ENCODE measurements at places on chromosomes 3 and 15.
A peak's percentile ranks its signal among the peaks of the same experiment; 100 is the strongest.

- no peak for DNase-seq
These were observed 64.9 kb downstream of the CMSS1 start for GRCh38 chr3:99882436-99883137.

- DNase-seq, result no peak
These were observed 236.7 kb downstream of the ADAMTSL3 start for GRCh38 chr15:83890587-83890986.

DNA sequence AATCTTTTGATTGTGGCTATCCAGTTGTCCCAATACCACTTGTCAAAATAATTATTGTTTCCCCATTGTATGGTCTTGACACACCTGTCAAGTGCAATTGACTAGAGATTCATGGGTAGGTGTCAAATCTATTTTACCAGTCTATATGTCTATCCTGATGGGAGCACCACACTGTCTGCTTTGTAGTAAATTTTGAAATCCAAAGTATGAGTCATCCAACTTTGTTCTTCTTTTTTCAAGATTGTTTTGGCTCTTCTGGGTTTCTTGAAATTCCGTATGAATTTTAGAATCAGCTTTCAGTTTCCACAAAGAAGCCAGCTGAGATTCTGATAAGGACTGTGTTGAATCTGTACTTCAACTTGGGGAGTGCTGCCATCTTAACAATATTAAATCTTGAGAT is 71.9 kb downstream of the CSNK1G1 start:
- DNase-seq, result no peak

GRCh38 chr3:107116251-107116650 is 261.0 kb upstream of the CCDC54 start:
- DNase-seq, result no peak

DNA sequence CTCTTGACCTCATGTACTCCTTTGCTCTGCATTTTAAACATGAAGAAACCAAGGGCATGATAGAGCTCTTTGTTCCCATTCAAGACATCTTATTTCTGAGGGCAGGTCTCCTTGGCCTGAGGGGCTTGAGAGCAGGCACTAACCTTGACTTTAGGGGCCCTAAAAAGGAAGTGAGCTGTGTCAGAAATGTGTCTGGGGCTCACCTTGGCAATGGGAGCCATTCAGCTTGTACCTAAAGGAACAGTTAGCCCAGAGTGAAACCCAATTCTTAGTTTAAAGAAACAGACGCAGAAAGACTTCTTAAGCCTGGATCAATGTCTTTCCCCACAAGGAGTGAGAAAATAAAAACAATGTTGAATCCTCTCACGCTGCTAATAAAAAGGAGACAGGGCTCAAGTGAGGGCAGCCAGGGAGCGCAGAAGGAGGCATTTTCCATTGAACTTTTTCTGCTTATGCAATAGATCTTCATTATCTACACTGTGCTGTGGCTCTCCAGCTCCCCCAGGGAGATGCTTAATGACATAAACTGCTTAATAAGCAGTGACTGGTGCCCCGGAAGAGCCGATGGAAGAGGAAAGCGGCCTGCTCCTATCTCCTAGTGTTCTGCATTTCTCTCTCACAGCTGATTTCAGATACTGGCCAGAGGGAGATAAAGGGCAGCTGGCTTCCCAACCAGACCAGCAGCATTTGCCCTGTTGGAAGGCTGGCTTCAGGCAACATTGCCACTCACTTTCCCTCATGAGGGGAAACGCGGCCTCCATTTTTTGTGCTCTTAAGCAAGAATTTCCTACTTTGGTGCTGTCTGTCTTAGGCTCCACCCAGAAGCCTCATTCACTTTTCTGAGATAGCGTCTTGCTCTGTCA is 152.0 kb downstream of the OPA1 start:
- DNase-seq, result no peak

- DNase-seq, result no peak
These were observed 1060.0 kb downstream of the NTRK3 start for GRCh38 chr15:87196498-87196897.

DNA sequence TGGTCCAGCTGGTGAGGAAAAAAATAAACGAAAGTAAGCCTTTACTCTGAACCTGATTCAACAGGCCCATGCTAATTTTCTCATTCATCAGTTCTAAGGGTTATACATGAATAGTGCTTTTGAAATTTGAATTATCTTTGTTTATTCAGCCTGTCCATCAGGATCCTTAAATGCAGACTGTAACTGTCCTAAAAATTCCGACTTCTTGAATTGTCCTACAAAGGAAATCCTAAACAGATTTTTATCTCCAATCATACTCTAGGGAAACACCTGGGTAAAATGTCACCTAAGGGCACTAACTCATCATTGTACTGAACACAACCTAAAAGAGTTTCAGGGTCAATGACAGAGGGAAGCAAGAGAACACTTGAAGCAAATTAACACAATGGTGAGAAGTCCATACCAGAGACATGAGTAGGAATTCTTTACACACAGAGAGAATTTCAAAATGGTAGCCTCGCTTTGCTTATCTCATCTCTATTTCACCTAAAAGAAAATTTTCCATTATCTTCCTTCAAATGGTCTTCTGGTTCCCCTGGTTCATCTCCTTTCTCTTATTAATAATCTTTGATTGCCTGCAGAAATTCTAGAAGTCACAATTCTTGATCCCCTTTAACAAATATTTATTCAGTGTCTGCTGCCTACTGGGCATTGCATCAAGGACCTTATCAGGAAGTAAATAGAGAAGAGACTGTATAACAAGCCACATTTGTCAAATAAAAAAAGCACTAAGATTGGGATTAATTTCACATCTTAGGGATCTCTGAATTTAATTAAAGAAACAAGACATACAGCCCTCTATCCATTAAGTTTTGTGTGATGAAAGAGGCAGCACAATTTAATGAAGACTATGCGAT is 182.7 kb downstream of the MEIS2 start:
- DNase-seq, result no peak

DNA sequence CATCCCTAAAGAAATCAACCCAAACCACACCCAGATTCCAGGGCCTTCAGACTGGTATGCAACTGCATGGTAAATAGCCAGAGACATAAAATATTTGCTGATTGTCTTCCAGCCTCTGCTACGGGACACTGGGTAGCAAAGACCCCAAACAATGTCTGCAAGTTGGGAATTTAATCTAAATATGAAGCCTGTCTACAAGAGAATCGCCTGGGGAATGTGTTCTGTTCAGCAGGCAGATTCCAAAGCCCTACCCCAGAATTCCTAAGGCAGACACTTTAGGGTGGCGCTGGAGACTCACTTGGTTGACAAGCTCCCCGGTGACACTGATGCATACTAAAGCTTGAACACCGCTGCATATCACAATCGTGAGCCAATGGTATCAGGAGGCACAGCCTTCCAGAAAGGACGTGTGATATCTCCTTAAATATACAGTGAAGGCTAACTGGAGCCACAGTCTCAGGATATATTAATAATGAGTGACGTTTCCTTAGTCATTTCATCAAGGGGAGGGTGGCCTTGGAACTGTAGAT is 684.1 kb downstream of the NTRK3 start:
- no peak for DNase-seq

DNA sequence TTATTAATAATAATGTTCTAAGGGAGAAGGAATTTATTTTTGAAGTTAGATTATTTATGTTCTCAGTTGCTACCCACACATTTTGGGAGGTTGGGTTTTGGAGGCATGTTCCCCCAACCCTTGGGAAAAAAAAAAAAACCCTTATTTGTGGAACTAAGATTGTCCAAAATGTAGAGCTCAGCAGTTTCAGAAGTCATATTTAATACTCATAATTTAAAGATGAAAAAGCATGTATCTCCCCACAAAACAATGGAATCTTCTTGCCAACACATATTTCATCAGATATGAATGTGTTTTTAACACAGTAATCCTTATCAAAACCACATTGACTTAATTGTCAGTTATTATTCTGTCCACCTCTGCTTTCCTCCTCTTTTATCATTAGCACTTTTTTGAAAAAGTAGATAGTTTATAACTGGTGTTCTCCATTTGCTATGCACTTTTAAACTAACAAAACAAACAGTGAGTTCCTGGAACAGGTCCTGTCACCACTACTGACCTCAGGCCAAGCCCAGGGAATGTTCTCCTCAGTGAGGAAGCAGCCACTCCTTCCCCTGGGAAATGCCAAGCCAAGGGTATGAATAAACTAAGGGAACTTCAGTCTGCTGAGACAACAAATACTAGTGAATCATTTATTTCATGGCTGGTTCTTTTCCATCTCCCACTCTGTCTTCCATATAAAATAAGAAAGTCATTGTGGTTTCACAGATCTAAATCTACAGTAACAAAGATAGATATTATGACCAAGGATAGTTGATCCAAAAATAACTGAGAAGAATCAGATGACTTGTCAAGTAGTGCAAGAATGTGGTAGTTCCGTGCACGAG is 414.4 kb upstream of the ALCAM start:
- DNase-seq, result no peak

DNA sequence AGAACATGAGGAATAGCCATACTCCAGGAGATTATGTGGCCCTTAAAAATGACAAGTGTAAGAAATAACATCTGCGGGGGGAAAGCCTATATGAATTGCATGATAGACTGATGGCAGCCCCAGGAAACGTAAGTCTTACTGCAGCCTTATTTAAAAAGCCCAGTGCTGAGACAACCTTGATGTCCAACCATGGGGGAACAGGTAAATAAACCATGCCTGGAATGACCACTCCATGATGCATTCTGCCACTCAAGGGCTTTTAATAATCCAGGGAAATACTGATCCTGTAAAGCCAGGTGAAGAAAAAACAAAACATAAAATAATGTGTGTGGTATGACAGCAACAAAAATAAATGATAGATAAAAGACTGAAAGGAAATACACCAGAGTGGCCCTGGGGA is 46.5 kb upstream of the GRIP2 start:
- no peak for DNase-seq

DNA sequence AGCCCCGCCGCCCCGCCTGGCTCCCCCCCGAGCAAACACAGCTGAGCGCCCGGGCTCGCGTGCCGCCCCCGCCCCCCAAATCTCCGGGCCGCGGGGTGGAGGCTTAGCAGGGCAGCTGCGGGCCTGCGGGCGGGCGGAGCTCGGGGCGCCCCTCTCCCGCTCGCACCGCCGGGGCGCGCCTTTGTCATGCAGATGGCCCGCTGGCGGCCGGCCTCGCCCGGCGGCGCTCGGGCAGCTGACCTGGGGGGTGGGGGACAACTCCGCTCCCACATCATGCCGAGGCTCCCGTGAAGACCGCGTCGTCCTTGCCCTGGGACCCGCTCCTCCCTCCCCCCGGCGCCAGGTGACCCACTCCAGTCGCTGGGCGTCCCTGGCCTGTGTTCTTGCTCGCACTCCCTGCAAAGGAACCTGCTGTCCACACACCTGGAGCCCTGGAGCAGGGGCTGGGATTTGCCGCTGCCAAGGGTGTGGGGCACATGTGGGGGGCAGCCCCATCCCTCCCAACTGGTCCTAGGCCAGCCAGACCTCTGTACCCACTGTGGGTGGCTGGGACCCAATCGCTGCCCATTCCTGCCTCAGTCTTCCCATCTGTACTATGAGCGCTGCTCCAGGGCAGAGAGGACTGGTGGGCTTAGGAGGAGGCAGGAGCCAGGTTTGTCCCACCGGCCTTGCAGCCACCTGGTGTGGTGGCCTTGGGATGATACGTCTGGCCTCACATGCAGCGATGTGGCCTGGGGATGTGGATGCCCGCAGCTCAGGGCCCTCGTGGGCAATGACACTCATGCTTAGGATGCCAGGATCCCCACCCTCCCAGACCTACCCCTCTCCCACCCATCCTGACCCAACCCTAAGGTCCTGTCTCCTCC is 33.5 kb downstream of the DNAJB8 start:
- no peak for DNase-seq

- DNase-seq, result peak; percentile 80
These were observed 71.9 kb upstream of the SPATA12 start for GRCh38 chr3:56988458-56989168.

DNA sequence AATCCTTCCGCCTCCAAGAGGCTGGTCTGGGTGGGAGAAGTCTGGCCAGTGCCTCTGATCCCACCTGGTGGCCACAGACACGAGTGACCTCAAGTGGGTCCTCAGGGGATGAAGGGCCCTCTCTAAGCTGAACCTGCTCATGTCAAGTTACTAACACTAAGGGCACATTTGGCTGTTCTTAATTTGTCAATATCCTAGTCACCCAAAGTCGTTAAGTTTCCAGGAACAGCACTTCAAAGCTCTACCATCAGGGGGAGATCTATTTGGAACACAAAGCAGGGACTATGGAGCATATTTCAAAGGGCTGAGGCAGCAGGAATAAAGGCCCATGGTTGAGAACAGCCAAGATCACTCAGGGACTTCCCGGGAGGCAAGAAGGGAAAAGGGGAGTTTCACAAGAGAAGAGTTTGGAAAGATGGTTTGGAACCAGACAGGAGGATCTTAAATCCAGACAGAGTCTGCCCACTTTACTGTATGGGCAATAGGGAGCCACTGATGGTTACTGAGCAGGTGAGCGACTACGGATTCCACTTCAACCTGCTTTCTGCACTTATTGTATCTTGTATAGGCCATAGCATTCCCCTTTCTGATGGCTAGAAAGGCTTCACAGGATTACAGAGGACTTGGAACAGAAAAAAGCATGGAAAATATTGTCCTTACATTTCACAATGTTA is 13.7 kb downstream of the OXTR start:
- DNase-seq, result no peak

- DNase-seq, result no peak
These were observed 15.6 kb downstream of the HERC1 start for GRCh38 chr15:63818191-63818590.

- DNase-seq, result no peak
These were observed 5.8 kb downstream of the PRKCD start for GRCh38 chr3:53166781-53167291.

DNA sequence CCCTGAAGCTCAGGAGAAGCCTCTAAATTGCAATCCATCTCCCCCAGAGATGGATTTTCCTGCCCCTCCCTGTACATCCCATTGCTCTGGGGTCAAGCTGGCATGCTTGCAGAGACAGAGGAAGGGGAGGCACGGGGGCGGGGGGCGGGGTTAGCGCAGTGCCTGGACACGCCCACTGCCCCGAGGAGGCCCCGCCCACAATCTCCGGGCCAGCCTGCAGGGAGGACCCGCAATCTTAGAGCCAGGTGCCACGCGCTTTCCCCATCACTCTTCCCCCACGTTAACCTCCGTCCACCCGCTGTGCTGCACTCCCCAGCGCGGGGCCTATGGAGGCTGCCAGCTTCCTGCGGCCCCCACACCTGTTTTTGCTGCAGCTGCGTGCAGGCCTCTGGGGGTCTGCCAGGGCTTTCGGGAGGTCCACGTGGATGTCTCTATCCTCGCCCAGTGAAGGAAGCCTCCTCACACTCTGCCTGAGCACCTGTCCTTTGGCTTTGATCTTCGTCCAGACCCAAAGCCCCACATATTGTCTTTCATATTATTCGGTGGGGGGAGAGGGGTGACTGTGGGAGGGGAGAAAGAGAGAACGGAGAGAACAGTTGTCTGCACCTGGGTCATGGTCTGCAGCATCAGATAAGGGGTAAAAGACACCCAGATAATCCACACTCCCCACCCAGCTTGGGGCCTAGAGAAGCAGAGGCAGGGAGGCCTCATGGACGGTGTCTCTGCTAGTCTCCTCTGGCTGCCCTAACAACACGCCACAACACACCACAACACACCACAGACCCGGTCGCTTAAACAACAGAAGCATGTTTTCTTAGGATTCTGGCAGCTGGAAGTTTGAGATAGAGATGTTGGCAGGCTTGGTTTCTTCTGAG is 118.0 kb upstream of the MEF2A start:
- DNase-seq, result no peak
